ENCODE measurements at places on chromosomes 12 and 14. TPM values are rescaled to one million over a fixed set of nuclear protein-coding genes. Genes with fewer than 3 reads are reported as not detected.

The CRIP1 gene
- total RNA-seq, result 68.2 TPM

The SERPINA9 gene
- total RNA-seq, result not detected

The GDF11 gene
- 18.0 TPM for total RNA-seq

The EPS8 gene
- 21.2 TPM for total RNA-seq

The PPM1H gene
- 4.0 TPM for total RNA-seq

The GAS2L3 gene
- 2.8 TPM for total RNA-seq

The CD27 gene
- not detected for total RNA-seq

The SYT1 gene
- not detected for total RNA-seq

The TMEM132C gene
- 0.27 TPM for total RNA-seq

The SERPINA1 gene
- total RNA-seq, result 6.0 TPM

The TXNRD1 gene
- total RNA-seq, result 121 TPM

The GXYLT1 gene
- total RNA-seq, result 6.5 TPM

The VDR gene
- 1.3 TPM for total RNA-seq

The RNASE3 gene
- total RNA-seq, result not detected

The ENDOU gene
- total RNA-seq, result 0.24 TPM

The HAL gene
- 0.22 TPM for total RNA-seq

The GLS2 gene
- 0.38 TPM for total RNA-seq

The PHETA1 gene
- total RNA-seq, result 18.6 TPM

The DIO3 gene
- not detected for total RNA-seq

The DHRS2 gene
- total RNA-seq, result 0.27 TPM

The DCAF11 gene
- 54.1 TPM for total RNA-seq

The PIWIL1 gene
- not detected for total RNA-seq

The SERPINA12 gene
- not detected for total RNA-seq

The CRACR2A gene
- 2.3 TPM for total RNA-seq

The FGF6 gene
- total RNA-seq, result not detected

The SELPLG gene
- total RNA-seq, result 3.1 TPM

The KRT77 gene
- not detected for total RNA-seq

The APOF gene
- total RNA-seq, result not detected

The STRAP gene
- 102 TPM for total RNA-seq

The EPYC gene
- not detected for total RNA-seq

The PABPN1 gene
- 82.9 TPM for total RNA-seq

The KRT72 gene
- not detected for total RNA-seq

The RHOJ gene
- total RNA-seq, result 14.7 TPM

The IFNG-AS1 gene
- 0.19 TPM for total RNA-seq

The IFI27L1 gene
- 9.3 TPM for total RNA-seq

The DAO gene
- not detected for total RNA-seq

The LBHD2 gene
- not detected for total RNA-seq

The TCL1A gene
- not detected for total RNA-seq

The DIP2B gene
- total RNA-seq, result 16.5 TPM

The TEX52 gene
- not detected for total RNA-seq

The KRT75 gene
- total RNA-seq, result not detected

The SERPINA5 gene
- total RNA-seq, result 1.2 TPM

The AKAP3 gene
- 2.6 TPM for total RNA-seq

The DBX2 gene
- 0.19 TPM for total RNA-seq

The CCDC177 gene
- not detected for total RNA-seq

The MYF6 gene
- total RNA-seq, result 1.1 TPM

The PRPH gene
- total RNA-seq, result 0.38 TPM

The KRT83 gene
- not detected for total RNA-seq

The GALNT16 gene
- total RNA-seq, result 25.8 TPM

The MAPKAPK5 gene
- 25.7 TPM for total RNA-seq

The TAS2R8 gene
- not detected for total RNA-seq

The ZFHX2 gene
- 1.3 TPM for total RNA-seq

The CCDC38 gene
- not detected for total RNA-seq
